ENCODE measurements at places on chromosomes 4 and X.

GRCh38 chr4:150944660-150945059, 70.4 kb downstream of the LRBA start:
- DNase-seq = no peak

DNA sequence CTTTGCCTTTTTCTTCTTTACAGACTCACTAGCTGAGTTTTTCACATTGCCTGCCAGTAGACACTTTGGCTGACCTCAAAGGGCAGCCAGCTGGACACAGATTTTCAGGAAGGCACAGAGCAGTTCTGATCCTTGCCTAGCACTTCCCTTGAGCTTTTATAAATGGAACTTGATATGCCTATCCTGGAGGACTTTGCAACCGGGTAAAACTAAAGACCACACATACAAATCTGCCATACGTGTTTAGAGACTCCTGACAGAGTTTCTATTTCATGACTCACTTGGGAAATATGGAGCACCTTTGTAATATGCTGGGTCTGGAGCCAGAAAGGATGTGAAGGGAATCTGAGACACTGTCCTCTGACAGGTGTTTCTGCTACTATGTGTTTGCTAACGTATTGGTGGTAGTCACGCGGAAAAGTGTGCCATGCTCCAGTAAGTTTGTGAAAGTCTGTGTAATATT, 56.7 kb upstream of the RASSF6 start:
- DNase-seq = no peak

- DNase-seq = no peak
These were observed 2.3 kb downstream of the PGRMC2 start for GRCh38 chr4:128285085-128285997.

GRCh38 chr4:152289941-152290340, 246.0 kb downstream of the FBXW7 start:
- no peak for DNase-seq

DNA sequence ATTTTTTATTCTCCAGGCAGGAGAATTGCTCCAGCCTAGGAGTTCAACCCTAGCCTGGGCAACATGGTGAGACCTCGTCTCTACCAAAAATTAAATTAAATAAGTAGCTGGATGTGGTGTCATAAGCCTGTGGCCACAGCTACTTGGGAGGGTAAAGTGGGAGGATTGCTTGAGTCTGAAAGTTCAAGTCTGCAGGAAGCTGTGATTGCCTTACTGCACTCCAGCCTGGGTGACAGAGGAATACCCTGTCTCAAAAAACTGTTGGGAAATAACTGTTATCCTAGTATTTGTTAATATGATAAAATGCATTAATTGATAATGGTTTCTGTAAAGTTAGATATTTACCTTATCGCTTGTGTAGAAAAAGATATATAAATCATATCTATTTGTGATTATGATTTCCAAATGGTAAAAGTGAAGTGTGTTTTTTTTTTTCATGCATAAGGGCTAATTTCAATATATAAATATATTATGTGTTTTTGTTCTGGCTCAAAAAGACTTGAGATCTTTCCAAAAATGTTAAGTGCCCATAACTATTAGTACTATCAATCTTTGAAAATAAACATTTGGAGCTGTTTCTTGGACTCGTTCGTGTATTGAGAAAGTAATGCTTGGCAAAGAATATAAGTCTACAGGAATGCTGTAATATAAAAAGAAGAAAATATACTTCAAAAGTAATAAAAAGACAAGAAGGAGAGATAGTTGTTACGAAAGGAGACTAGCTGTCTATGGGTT, 396.6 kb downstream of the ADGRL3 start:
- DNase-seq = no peak

GRCh38 chrX:14779580-14779979, 93.3 kb downstream of the FANCB start:
- DNase-seq = no peak

GRCh38 chrX:40068048-40068447, 29.7 kb downstream of the BCOR start:
- no peak for DNase-seq

DNA sequence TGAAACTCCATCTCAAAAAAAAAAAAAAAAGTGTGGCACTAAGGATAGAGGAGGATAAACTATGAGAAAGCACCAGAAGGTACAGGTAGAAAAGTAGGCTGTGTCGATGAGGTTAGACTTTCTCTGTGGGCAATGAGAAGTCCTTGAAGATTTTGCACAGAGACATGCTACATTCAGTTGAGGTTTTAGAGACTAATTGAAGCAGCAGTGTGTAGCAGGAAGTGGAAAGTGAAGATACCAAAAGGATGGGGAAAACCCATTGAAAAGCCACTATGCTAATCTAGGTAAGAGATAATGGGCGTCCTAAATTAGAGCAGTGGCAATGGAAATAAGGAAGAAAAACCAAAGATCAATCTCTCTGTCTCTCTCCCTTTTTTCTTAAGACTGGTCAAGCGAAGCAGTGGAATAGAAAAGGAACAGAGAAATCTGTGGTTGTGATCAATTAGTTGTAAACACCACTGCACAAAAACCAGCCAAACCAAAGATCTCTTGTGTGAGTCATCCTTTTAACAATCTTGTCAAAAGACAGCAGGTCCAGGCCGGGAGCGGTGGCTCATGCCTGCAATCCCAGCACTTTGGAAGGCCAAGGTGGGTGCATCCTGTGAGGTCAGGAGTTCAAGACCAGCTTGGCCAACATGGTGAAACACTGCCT, 3.5 kb downstream of the SPINK2 start:
- DNase-seq = no peak

DNA sequence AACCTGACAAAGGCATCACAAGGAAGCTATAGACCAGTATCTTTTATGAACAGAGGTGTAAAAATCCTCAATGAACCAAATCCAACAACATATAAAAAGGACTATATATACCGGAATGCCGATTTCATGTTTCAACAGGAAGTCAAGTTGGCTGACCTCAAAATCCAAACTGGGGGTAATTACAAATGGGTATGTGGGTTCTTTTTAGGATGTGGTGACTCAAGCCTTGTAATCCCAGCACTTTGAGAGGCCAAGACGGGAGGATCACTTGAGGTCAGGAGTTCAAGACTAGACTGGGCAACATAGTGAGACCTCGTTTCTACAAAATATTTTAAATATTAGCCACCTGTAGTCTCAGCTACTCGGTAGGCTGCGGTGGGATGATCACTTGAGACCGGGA, 10.4 kb downstream of the PRSS48 start:
- no peak for DNase-seq

- no peak for DNase-seq
These were observed 1.0 kb downstream of the IDUA start for GRCh38 chr4:987624-988513.

DNA sequence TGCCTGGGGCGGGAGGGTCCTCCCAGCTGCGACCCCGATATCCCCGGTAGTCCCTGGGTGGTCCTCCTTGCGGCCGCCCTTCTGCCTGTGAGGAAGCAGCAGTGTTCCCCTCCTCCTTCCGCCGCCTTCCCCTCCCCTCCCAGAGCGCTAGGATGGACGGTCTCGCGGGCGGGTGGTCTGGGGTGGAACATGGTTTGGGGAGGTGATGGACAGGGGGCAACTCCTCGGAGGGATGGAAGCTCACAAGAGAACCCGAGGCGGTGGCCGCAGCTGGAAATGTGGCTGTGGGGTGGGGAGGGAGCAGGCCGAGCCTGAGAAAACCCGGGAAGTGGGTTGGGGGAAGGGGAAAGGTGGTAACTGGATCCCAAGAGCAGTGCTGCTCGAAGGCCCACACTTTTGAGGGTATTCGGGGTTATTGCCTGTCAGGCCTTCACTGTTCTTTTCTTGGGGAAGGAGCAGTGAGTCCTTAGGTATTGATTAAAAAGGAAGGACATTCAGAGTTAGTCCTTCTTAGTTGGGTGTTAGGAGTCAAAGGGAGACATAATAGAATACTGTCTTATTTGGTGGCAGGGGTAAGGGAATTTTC, 581 bp downstream of the UBE2K start:
- peak; percentile 34 for DNase-seq

GRCh38 chr4:114423582-114423981, 175.0 kb upstream of the UGT8 start:
- no peak for DNase-seq

GRCh38 chrX:74280759-74281158, 23.2 kb upstream of the ZCCHC13 start:
- DNase-seq = no peak
